ENCODE measurements at places on chromosomes 13 and 19. TPM values are rescaled to one million over a fixed set of nuclear protein-coding genes. Genes with fewer than 3 reads are reported as not detected.
A peak's percentile ranks its signal among the peaks of the same experiment; 100 is the strongest.

- H3K4me3 ChIP-seq = no peak overlapping the region
- no peak for DNase-seq
- H3K36me3 ChIP-seq = peaks cover 47% of the 10 kb centered on the region
- no peak overlapping the region for H3K27ac ChIP-seq
Measured at GRCh38 chr19:4487572-4487971, 15.5 kb downstream of the HDGFL2 start.

DNA sequence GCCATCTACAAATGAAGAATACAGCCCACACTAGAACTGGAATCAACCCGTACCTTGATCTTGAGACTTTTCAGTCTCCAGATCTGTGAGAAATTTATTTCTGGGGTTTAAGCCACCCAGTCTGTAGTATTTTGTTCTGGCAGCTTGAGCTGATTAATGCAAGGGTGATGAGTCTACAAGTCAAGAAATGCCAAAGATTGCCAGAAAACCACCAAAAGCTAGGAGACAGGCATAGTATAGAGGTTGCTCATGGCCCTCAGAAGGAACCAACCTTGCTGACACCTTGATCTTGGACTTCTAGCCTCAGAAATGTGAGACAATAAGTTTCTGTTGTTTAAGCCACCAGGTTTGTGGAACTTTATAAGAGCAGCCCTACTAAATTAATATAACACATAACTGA is 428.2 kb upstream of the KLF12 start:
- no peak for DNase-seq
- no peaks in the 10 kb centered on the region for H3K4me1 ChIP-seq
- H3K36me3 ChIP-seq = no peaks in the 10 kb centered on the region
- H3K27ac ChIP-seq = no peak overlapping the region

- no peaks in the 10 kb centered on the region for H3K27me3 ChIP-seq
- no peaks in the 10 kb centered on the region for H3K4me1 ChIP-seq
- no peak overlapping the region for H3K4me3 ChIP-seq
- no peak for DNase-seq
- H3K36me3 ChIP-seq = no peaks in the 10 kb centered on the region
- no peak overlapping the region for H3K27ac ChIP-seq
Measured at GRCh38 chr19:50517704-50518075, 4.0 kb upstream of the ASPDH start.

DNA sequence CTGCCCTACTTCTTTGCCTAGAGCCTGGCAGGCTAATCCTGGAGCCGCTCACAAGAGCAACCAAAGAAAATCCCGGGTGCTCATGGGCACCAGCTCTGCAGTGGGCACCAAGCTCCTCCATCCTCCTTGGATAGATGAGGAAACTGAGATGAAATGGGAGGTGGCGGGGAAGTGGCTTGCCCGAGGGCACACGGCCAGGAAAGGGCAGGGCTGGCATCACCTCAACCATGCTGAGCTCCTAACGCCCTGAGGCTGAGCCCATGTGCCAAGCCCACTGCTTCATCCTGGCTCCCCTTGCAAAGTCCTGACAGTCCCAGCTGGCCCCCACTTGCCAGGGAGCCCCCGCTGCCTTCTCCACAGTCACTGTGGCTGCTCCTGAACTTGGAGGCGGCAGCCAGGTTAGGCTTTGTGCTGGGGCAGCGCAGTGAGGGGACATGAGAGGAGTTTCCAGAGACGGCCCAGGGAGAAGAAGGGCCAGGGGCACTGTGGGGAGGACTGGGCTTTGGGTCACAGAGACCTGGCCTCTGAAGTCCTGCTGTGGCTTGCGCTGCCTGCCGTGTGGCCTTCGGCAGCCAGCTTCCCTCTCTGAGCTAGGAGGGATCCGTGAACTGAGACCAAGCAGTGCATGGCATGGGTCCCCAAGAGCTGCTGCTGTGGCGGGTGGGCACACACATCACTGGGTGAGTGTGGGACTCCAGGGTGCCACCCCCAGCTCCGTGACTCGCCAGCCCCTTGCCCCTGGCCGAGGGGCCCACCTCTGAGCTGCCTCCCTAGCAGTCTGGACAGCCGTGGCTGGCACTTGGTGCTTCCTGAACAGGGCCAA is 17.5 kb downstream of the TMED1 start:
- peaks cover 18% of the 10 kb centered on the region for H3K36me3 ChIP-seq
- no peak for DNase-seq
- no peak overlapping the region for H3K27ac ChIP-seq

DNA sequence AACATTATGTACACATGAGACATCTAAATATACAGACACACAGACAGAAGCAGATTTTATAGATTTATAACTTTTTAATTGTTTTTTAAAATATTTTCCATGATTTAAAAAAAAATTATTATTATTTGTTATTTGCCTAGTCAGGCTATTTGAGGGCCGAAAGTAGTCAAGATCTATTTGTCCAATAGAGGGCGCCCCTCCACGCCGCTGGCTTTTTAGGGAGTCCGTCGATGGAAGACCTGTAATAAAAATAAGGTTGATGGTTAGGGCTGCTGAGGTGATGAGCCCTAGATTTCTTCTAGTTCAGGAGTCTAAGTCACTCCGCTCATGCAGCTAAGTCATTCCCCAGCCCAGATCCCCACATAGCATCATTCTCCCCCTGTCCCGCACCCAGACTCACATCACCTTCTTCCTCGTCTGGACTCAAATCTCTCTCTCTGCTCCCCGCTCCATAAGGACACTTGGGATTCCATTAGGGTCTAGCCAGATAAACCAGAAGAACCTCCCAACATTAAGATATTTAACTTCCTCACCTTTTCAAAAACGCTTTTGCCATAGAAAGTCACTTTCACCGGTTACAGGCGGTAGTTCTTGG is 33.9 kb upstream of the CEACAM21 start:
- peak; percentile 44 for DNase-seq
- H3K27ac ChIP-seq = no peak overlapping the region
- no peaks in the 10 kb centered on the region for H3K4me1 ChIP-seq
- no peaks in the 10 kb centered on the region for H3K36me3 ChIP-seq
- H3K27me3 ChIP-seq = no peaks in the 10 kb centered on the region
- H3K4me3 ChIP-seq = no peak overlapping the region

GRCh38 chr13:45811891-45812694 is 39.5 kb downstream of the SIAH3 start:
- no peak for DNase-seq
- no peaks in the 10 kb centered on the region for H3K27me3 ChIP-seq
- H3K36me3 ChIP-seq = no peaks in the 10 kb centered on the region
- H3K4me3 ChIP-seq = no peak overlapping the region

GRCh38 chr19:46546194-46546896 is 50.7 kb upstream of the PNMA8B start:
- peak; percentile 81 for DNase-seq
- H3K36me3 ChIP-seq = no peaks in the 10 kb centered on the region
- H3K4me1 ChIP-seq = no peaks in the 10 kb centered on the region
- H3K27ac ChIP-seq = peak overlapping the region; percentile 3

GRCh38 chr19:10290357-10290875 is 664 bp downstream of the ICAM5 start:
- H3K27ac ChIP-seq = no peak overlapping the region
- no peaks in the 10 kb centered on the region for H3K36me3 ChIP-seq
- peaks cover 45% of the 10 kb centered on the region for H3K27me3 ChIP-seq
- no peak for DNase-seq
- no peak overlapping the region for H3K4me3 ChIP-seq

DNA sequence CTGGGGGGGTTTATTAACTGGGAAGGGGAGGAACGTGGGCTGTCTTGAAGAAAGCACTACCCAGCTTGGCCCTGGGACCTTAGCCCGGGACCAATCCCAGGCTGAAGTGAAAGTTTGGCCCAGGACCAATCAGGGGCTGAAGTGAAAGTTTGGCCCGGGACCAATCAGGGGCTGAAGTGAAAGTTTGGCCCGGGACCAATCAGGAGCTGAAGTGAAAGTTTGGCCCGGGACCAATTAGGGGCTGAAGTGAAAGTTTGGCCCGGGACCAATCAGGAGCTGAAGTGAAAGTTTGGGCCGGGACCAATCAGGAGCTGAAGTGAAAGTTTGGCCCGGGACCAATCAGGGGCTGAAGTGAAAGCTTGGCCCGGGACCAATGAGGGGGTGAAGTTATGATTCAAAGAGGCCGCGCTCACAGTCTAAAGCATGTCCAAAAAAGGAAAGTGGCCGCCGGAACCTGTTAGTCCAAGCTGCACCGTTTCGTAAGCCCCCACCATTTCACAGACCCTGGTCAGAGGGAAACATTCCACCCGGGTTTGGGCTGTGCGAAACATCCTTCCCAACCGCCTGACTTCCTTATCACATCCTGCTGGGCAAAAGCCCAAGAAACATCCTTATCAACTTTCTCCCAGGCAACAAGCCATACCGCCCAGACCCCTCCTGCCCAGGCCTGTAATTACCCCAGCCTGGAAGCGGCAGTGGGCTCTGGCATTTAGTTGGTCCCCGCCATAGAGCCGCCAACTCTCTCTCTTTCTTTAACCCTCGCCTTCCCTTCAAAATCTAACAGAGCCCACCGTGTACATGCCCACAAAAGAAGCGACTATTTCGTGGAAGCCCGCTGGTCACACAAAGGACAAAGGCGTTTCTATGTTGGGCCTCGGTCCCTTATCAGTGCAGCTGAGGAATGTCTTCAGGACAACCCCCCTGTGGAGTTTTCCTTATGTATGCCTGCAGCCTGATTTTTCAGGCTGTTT is 1.1 kb downstream of the ZNF850 start:
- peak overlapping the region; percentile 27 for H3K27ac ChIP-seq
- H3K4me3 ChIP-seq = peak overlapping the region; percentile 35
- no peaks in the 10 kb centered on the region for H3K36me3 ChIP-seq
- H3K4me1 ChIP-seq = peaks cover 16% of the 10 kb centered on the region
- peak; percentile 77 for DNase-seq
- no peaks in the 10 kb centered on the region for H3K27me3 ChIP-seq

GRCh38 chr19:803099-803561 is 5.9 kb downstream of the PTBP1 start:
- H3K36me3 ChIP-seq = peaks cover 46% of the 10 kb centered on the region
- no peaks in the 10 kb centered on the region for H3K27me3 ChIP-seq

Gene NLRP7
- total RNA-seq = not detected

Gene ZNF681
- 2.1 TPM for total RNA-seq

Gene CD22
- total RNA-seq = 0.68 TPM
